ENCODE measurements at places on chromosomes 3 and 15.

DNA sequence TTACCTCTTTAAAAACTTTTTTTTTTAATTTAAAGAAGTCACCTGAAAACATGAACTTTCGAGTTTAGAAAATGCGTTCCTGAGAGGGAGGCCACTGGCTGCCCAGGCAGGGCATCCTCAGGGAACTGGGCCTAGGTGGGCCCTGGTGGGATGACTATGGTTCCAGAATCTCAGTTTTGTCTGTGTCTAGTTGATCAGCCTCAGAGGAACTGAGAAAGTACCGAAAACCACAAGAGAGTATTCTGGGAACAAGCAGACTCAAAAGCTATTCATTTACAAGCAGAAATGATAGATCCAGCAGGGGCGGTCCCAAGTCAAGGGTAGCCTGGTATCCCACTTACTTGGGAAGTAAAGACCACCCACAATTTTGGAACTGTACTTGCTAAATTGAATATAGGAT lies 10.5 kb downstream of the WWTR1 start:
- no peak overlapping the region for H3K27ac ChIP-seq
- H3K4me1 ChIP-seq: no peaks in the 10 kb centered on the region
- no peak overlapping the region for H3K4me3 ChIP-seq
- DNase-seq: no peak

GRCh38 chr3:151443583-151443982 lies 17.3 kb downstream of the IGSF10 start:
- no peak for DNase-seq
- peaks cover 9% of the 10 kb centered on the region for H3K27me3 ChIP-seq

- H3K4me3 ChIP-seq: no peak overlapping the region
- H3K27ac ChIP-seq: no peak overlapping the region
- DNase-seq: no peak
- H3K36me3 ChIP-seq: no peaks in the 10 kb centered on the region
Measured at GRCh38 chr3:107212618-107213017, 164.6 kb upstream of the CCDC54 start.

GRCh38 chr3:71825551-71826283 lies 40.8 kb upstream of the PROK2 start:
- H3K4me3 ChIP-seq: no peak overlapping the region
- peaks cover 13% of the 10 kb centered on the region for H3K27me3 ChIP-seq
- no peak overlapping the region for H3K27ac ChIP-seq

- no peak overlapping the region for H3K4me3 ChIP-seq
- no peak overlapping the region for H3K27ac ChIP-seq
- H3K4me1 ChIP-seq: no peaks in the 10 kb centered on the region
- H3K36me3 ChIP-seq: no peaks in the 10 kb centered on the region
- no peak for DNase-seq
- no peaks in the 10 kb centered on the region for H3K27me3 ChIP-seq
Measured at GRCh38 chr3:36259580-36259979, 120.7 kb upstream of the STAC start.

DNA sequence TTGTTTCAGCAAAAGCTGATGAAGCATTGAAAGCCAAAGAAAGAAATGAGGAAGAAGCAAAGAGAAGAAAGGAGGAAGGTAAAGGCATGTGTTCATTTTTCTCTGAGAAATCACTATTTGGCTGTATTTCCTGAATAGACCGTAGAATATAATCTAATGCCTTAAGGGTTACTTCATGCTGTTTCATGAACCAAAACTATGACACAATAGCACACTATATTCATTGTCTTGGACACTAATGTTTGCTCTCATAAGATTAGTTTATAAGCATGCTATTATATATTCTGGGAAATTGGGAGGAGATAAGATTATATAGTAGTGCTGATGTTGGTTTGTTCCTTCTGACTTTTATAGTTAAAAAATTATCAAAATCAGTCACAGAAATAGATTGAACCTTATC lies 110.1 kb upstream of the MLF1 start:
- no peaks in the 10 kb centered on the region for H3K27me3 ChIP-seq
- H3K27ac ChIP-seq: no peak overlapping the region
- no peak overlapping the region for H3K4me3 ChIP-seq

- DNase-seq: no peak
- H3K27ac ChIP-seq: no peak overlapping the region
- H3K4me3 ChIP-seq: no peak overlapping the region
- peaks cover 9% of the 10 kb centered on the region for H3K4me1 ChIP-seq
Measured at GRCh38 chr15:92123962-92124656, 269.6 kb upstream of the ST8SIA2 start.

- no peak overlapping the region for H3K27ac ChIP-seq
- H3K27me3 ChIP-seq: peaks cover 8% of the 10 kb centered on the region
- DNase-seq: no peak
- H3K4me3 ChIP-seq: no peak overlapping the region
- H3K36me3 ChIP-seq: no peaks in the 10 kb centered on the region
Measured at GRCh38 chr3:124119056-124119716, 127.3 kb upstream of the ROPN1 start.

DNA sequence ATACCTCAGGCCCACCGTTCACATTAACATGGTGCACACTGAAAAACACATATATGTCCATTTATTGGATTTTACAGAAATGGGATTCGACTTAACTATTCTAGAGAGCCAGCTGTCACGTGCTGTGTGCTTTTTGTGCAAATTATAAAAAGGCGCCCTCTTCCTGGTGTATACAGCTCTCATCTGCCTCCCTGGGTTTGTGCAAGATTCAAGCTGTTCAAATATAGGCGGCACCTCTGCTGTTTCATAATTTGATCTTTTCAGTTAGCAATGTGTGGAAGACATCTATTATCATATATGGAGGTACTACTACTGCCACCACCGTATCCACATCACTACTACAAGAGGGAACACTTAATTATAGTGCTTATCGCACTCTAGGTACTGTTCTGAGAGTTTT lies 187.6 kb downstream of the EBLN2 start:
- no peak overlapping the region for H3K27ac ChIP-seq
- no peak overlapping the region for H3K4me3 ChIP-seq
- no peak for DNase-seq

GRCh38 chr15:89649716-89650115 lies 5.6 kb downstream of the KIF7 start:
- no peak for DNase-seq
- H3K4me3 ChIP-seq: no peak overlapping the region

DNA sequence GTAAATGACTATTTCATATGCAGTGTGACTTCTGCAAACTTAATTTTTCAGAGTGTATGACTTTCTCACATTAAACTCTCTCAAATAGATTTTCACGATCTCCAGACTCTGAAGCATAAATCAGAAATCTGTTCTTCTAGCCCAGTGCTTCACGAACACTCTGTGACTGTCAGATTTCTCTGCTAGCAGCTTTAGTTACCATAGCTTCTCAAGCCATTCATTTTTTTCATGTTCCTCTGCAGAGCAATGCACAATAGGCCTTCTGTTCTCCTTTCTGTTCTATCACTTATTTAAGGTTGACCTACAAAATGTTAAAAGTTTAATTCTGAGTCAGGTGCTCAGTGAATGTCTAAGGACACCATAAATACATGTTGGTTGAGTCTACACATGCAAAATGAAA lies 1102.2 kb downstream of the TUSC7 start:
- DNase-seq: no peak
- H3K27ac ChIP-seq: no peak overlapping the region
- H3K4me3 ChIP-seq: no peak overlapping the region
- H3K4me1 ChIP-seq: no peaks in the 10 kb centered on the region

DNA sequence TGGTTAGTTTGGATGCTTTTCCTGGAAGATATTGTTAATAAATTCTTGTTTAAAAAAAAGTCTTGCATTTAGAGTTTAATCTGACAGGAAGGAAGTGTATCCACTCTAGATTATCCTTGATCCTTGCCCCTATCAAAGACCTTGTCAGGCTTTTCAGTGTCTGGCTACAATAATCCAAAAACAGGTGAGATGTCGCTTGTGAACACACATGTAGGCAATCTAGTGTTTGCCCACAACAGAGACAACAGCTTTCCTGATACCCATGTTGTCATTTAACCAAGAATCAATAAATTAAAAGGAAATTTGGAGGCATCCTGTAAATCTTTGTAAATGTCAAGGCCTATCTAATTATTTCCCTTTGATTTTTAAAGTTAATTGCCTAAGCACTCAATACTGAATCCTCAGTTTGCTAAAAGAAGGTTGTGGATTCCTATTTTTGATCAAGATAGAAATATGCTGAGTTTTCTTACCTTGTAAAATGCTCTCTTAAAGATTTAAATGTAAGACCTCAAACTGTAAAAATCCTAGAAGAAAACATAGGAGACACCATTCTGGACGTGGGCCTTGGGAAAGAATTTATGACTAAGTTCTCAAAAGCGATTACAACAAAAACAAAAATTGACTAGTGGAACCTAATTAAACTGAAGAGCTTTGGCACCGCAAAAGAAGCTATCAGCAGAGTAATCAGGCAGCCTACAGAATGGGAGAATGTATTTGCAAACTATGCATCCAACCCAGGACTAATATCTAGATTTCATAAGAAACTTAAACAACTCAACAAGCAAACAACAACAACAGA lies 207.7 kb downstream of the NAALADL2 start:
- no peak for DNase-seq
- no peaks in the 10 kb centered on the region for H3K27me3 ChIP-seq
- H3K36me3 ChIP-seq: no peaks in the 10 kb centered on the region
- H3K4me3 ChIP-seq: no peak overlapping the region
- H3K27ac ChIP-seq: no peak overlapping the region

DNA sequence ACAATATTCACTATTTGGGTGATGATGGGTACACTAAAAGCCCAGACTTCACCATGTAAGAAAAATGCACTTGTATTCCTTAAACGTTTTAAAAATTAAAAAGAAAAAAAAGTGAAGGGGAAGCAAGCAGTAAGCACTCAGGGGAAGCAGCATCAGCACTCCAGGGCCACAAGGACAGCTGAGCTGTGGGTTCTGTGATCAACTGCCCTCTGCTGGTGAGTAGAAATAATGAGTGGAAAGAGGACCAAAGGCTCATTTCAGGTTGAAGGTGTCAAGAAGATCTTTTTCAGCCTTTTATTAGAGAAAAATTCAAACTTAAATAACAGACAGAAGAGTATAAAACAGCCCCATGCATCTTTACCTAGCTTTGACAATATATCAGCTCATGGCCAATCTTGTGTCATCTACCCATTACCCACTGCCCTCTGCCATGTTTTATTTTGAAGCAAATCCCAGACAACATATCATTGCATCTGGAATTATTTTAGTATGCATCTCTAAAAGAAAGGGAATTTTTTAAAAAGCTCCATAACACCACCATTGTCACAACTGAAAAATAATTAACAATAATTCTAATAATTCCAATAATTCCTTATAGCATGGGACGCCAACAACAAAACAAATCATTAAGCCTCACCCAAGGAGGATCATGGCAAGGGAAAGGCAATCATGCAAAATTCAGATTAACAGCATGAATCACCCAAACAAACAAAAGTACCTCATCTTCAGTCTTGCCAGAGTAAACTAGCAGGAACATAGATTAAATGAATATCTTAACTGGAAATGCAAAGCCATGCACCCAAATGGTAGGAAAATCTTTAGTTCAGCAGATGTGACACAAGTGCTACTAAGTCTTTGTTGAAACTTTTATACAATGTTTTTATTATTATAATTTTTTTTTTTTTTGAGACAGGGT lies 42.5 kb downstream of the TAMM41 start:
- peaks cover 51% of the 10 kb centered on the region for H3K36me3 ChIP-seq
- DNase-seq: no peak
- no peaks in the 10 kb centered on the region for H3K27me3 ChIP-seq
- peaks cover 11% of the 10 kb centered on the region for H3K4me1 ChIP-seq

DNA sequence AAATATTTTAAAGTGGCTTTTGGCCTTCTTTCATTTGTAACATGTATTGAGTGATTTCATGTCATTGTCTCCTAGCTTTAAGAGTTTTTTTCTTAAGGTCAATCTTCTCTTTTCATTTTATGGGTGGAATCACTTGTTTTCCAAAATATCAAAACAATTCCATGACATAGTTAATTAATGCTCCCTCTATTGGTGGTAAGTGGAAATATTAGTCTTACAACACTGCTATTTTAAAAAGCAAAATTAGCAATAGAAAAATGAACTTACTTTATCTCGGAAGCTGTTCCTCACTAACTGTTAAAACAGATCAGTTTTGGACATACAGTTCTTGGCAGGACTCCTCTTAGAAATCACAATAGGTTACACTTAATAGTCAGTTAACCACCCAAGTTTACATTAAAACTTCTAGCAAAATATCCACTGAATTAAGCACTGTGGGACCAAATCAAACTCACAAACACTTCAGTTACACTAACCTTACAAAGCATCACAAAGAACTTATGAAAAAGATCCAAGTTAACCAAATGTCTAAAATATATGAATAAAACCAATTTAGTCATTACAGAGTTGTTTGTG lies 42.4 kb downstream of the TIGIT start:
- no peak overlapping the region for H3K27ac ChIP-seq
- no peak for DNase-seq
- no peak overlapping the region for H3K4me3 ChIP-seq
- H3K27me3 ChIP-seq: no peaks in the 10 kb centered on the region
- H3K4me1 ChIP-seq: peaks cover 11% of the 10 kb centered on the region

DNA sequence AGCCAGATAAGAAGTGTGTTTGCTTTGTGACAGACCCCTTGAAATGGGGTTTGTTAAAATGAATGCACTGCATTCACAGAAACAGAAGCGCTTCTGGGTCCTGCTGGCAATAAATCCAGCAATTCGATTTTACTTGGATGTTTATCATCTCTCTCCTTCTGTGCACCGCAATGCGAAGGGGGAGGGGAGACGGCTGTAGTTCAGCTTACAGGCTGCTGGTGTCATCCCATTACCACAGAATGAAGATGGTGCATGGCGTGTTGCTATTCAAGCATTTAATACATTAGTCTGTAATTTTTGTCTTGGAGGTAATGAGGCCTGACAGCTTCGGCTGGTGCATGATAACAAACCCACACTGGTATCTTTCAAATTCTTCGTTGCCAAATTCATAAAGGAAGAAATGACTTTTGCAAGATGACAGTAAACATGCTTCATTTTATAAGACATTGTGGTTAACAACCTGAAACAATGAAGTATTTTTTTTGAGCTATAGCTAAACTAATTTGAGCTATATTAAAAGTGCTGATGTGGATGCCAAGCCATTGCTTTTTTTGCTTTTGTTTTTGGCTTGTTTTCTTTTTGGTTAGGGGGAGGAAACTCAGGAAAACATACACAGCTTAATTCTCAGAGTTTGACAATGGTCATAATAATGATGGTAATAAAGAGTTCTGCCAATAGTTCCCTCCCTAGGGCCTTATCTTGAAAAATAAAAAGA lies 418.3 kb downstream of the OTOL1 start:
- no peak overlapping the region for H3K27ac ChIP-seq
- H3K27me3 ChIP-seq: no peaks in the 10 kb centered on the region
- H3K4me1 ChIP-seq: no peaks in the 10 kb centered on the region
- DNase-seq: no peak
- no peak overlapping the region for H3K4me3 ChIP-seq
- no peaks in the 10 kb centered on the region for H3K36me3 ChIP-seq

DNA sequence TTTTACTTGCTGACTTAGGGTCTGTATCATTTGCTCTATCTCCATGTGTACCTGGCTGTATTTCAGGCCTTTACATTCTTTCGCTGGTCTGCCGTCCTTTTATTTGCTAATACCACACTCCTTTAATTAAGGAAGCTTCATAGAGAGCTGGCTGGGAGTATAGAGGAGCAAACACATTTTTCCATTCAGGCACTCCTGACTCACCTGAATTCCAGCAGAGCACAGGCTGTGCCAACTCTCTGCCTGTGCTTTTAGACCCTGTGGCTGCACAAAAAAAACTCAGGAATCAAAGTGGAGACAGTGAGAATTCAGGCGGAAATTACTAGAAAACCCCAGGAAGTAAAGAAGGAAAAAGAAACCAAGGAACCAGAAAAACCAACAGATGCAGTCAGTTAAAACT lies 29.0 kb upstream of the ATP10A start:
- no peak overlapping the region for H3K4me3 ChIP-seq
- no peak for DNase-seq
- H3K4me1 ChIP-seq: peaks cover 6% of the 10 kb centered on the region
- H3K27me3 ChIP-seq: peaks cover 13% of the 10 kb centered on the region
- H3K36me3 ChIP-seq: no peaks in the 10 kb centered on the region

All from activated naive CD8-positive, alpha-beta T cell treated with anti-CD3 and anti-CD28 coated beads, Interleukin-2, amount 10 ng/mL, durations not matched to agents 7 days and 5 days (primary cell).